ENCODE measurements at places on chromosomes 16 and 17.
A peak's percentile ranks its signal among the peaks of the same experiment; 100 is the strongest.

DNA sequence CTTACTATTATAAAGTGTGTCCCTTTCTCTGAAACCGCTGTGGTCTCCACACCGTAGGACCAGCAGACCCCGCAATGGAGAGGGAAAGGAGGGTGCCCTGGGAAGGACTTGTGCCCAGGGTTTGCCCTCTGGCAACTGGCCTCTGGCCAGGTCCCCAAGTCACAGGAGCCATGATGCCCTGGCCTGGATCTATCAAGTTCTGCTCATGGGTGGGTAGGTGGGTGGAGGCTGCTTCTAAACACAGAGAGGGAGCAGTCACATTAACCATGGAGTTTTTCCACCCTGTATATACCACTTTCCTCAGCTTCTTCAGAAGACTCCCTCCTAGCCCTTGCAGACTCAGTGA lies 9.4 kb upstream of the NEUROD2 start:
- no peak for DNase-seq

DNA sequence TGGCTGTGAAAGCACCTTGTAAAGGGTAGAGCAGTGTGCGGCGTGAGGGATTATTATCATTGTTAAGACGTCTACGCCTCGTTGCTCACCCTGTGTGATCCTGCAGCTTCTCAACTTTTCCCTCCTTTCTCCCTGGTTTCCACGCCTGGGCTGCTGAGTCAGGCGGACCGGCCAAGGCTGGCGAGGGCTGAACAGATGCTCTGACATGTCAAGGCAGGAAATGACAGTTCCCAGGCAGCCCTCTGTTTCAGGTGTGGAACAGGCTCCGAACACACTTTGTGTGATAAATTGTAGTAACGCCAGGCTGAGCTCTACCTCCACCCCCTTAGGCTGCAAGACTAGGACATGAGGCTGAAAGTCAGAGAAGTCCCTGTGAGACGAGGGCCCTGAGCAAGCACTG lies 46.0 kb upstream of the TBX2 start:
- no peak for DNase-seq

DNA sequence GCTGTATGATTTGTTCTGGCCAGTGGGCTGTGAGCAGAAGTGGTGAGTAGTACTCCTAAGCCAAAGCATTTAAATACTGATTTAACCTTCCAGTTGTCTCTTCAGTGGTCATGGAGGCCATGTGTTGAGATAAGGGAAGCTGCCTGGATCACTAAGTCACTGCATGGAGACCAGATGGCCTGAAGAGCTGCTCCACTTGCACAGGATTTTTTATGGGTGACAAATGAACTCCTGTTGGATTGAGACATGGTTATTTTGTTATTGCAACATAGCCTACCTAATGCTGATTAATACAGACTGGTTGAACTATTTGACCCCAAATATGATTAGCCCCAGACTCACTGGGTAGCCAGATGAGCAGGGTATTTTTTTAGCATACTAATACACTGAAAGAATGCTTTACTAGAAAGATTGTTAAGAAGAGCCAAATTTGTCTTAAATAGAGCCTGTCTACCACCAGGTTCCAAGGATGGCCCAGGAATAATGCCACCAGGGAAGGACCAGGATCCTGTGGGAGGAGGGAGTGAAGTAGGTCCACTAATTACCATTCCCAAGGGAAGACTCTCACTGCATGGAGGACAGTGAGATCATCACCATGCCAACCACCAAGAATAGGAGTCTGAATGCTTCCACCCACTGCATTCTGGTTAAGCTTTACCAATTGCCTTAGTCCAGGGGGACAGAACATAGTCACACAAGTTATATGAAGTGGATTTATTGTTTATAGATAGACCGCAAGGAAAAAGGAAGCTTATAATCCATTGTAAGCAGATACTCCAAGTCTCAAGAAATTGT lies 187.4 kb upstream of the IRX6 start:
- DNase-seq = no peak

DNA sequence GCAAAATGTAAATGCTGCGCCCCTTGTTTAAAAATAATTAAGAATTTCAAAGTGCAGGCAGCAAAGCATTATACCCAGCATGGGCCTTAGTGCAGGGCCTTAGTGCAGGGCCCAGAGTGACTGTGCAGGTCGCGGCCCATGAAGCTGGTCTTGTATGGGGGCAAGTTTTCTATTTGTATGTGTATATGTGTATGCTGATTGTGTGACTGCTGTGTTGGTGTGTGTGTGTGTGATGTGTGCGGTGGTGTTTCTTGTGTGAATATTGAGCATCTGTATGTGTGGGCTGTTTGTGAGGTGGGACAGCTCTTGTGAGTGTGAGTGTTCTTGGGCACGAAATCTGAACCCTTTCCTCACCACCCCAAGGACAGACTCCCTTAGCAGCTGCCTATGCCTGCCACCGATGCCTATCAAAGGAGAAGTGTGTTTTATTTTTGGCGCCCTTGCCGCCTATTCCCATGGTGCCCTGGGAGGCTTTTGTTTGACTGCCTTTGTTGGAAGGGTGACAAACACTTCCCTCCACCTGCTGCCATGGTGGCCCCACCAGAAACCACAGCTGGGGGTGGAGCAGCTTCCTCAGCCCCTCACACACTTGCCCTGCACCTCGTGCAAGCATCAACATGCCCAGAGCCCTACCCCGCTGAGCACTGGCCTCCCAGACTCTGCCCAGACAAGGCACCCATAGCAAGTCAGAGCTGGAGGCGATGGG lies 18.0 kb downstream of the CCR7 start:
- DNase-seq = peak; percentile 44

DNA sequence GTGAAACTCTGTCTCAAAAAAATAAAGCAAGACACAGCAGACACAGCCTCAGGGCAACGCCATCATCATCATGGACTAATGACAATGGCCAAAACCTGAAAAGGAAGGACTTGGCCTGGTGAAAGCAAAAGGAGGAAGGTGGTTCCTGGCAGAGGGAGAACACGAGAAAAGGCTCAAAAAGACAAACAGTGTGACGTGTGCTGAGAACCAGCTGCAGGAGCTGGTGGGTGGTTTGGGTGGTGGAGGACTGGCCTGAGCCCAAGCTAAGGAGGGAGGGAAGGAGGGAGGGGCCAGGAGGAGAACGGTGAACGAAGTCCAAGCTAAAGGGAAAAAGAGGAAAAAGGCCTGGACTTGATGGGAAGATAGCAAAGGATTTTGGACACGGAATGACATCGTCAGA lies 85.1 kb downstream of the SLC39A11 start:
- no peak for DNase-seq

DNA sequence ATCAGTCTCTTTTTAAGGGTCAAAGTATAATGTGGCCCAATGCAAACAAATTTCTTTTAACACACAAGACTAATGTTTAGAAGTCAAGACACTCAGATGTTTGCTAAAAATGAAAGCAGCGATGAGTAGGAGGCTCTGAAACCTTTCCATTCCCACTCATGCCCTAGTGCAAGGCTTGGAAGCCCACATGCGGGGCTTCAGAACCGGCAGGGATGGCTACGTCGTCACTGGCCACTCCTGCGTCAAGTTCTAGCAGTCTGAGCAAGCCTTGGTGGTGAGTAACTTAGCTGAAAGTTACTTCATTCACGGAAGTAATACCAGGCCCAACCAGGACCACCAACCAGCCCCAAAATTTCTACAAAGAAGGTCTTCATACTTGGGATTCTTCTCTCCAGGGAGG lies 14.8 kb upstream of the TMED6 start:
- DNase-seq = no peak

GRCh38 chr16:26856271-26856670 lies 210.5 kb upstream of the C16orf82 start:
- DNase-seq = no peak

GRCh38 chr17:60154616-60155426 lies 5.0 kb downstream of the CA4 start:
- no peak for DNase-seq

- no peak for DNase-seq
These were observed 27.2 kb downstream of the ARHGAP27 start for GRCh38 chr17:45405250-45406086.

- no peak for DNase-seq
These were observed 20.0 kb downstream of the FBXO47 start for GRCh38 chr17:38947189-38947588.

DNA sequence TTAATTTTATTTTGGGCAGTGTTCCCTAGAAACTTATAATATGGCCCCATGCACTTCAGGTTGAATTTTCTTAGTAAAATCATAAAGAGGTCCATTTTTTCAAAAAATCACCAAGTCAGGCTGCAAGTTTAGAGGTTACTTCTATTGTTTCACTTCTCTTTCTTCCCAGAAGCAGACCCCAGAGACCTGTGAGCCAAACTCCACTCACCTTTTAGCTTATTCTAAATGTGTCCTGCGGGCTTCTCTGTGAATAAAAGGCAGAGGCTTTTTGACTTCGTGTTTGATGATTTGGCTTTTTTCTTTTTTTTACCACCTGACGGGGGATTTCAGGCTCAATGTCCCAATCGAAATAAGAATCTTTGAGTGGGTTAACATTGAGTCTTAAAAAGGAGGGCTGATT lies 7.4 kb downstream of the PRKCB start:
- no peak for DNase-seq

DNA sequence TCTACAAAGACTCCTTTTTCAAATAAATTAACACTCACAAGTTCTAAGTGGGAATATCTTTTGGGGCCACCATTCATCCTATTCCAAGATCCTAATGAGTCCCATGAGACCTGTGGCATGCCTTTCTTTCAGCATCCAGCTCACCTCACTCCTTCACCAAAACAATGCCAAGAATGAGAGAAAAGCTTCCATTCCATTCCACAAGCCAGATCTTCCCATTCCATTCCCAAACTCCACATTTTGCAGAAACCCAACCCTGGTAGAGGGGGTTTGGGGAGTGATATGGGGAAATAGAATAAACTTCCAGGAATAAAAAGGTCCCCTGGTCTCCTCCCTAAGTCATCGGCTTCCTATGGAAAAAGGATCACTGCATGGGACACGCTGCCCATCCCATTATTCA lies 392.2 kb downstream of the NPIPA8 start:
- no peak for DNase-seq

- DNase-seq = no peak
These were observed 176.3 kb downstream of the HS3ST4 start for GRCh38 chr16:25868106-25868505.

DNA sequence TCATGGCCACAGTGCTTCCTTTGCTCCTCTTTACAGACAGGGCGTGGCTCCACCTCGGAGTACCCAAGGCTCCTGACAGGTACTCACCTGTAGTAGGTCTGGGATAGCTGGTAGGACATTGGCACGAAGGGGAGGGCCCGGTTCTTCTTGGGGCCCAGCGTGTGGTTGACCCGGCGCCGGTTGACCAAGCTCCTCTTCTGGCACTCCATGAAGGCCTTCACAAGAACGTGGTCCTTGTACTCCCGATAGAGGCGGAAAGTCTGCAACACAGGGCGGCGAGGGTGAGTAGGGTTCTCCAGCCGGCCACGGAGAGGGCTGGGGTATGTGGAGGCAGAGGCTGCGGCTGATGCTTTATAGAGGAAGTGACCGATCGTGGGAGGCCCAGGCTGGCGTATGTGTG lies 69.7 kb downstream of the IL21R start:
- no peak for DNase-seq

- DNase-seq = no peak
These were observed 124.8 kb upstream of the ERCC4 start for GRCh38 chr16:13795131-13795530.

GRCh38 chr17:1186923-1187771 lies 7.4 kb upstream of the ABR start:
- peak; percentile 70 for DNase-seq

- DNase-seq = no peak
These were observed 14.0 kb downstream of the ERN1 start for GRCh38 chr17:64115822-64116534.

DNA sequence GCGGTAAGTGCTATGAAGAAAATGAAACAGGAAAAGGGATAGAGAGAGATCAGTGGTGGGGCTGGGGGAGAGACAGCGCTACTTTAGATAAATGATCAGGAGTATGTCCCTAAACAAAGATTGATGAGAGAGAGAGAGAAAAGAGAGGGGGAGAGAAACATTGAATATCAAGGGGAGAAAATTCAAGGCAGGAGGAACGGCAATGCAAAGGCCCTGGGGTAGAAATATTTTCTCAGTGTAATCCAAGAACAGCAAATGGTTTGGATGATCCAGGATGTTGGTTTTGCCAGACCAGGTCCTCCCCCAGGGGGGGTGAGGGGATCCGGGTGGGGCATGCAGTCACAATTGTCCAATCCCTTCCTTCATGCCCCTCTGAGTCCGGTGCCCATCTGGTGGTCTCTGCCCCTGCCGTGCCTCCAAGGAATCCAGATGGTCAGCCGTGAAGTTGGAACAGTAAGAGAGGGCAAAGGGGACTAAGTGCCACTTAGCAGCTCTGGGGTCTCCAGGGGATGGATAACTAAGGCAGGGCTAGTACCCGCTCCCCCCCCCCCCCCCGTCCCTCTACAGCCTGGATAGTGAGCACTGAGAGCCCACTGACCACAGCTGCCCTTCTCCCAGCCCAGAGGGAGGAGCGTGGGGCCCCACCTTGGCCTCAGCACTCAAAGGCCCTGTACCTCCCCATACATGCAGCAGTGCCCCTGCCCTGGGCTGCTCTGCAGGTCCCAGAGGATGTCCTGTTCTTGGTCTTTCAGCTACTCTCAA lies 43.7 kb downstream of the TMEM132E start:
- no peak for DNase-seq

DNA sequence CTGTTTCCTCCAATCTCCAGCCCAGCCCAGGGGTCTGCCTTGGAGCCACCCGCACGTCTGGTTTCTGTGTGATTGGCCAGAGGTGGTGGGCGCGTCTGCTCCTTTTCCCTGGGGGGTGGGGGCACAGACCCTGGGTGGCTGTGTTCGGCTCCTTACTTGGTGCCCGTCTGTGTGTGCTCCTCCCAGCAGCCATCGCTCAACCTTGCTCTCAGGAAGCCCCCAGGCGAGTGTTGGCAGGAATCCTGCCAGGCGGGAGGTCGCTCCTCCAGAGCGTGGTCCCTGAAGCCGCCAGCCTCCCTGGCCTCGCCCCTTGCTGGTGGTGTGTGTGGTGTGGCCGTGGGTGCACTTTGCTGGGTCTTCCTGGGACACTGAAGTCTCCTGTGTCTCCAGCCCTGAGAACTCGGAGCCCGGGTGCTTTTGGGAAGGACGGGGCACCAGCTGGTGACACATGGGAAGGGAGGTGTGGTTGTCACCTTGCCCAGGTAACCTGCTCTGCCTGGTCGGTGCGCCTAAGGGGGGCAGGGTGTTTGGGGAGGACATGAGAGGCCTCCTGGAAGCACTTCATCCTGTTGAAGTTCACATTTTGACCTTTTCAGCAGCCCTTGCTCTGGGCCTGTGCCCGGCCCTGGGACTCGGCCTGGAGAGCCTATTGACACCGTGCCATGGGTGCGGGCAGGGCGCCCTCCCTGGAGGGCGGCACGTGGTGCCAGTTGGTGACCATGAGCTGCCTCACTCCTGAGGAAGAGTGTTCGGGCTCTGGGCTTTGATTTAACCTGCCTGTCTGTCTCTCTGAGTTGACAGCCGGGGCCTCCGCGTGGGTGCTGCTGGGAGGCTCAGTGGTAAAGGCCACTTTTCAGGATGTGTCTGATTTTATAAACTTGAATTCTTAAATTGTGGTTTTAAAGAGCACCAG lies 49.0 kb upstream of the ZNF750 start:
- no peak for DNase-seq

DNA sequence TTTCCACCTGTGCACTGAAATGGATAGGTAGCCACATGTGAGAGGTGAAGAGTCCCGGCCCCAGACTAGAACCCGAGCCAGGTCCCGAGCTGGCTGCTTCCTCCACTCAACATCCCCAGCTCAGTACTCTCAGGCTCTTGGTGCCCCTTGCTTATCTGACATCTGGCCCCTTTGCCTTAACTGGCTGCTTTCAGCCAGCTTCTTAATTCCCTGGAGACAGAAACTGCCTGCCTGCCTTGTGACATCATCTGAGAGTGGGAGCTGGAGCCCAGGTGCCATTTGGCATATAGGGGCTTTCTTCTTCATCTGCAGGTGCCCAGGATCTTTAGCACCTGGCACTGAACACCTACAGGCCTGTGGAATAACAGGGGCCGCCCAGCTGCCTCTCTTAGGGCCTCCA lies 8.9 kb downstream of the CHAD start:
- DNase-seq = no peak

Measured in effector memory CD8-positive, alpha-beta T cell (primary cell).